ENCODE measurements at places on chromosomes 11 and 22. TPM values are rescaled to one million over a fixed set of nuclear protein-coding genes. Genes with fewer than 3 reads are reported as not detected.

DNA sequence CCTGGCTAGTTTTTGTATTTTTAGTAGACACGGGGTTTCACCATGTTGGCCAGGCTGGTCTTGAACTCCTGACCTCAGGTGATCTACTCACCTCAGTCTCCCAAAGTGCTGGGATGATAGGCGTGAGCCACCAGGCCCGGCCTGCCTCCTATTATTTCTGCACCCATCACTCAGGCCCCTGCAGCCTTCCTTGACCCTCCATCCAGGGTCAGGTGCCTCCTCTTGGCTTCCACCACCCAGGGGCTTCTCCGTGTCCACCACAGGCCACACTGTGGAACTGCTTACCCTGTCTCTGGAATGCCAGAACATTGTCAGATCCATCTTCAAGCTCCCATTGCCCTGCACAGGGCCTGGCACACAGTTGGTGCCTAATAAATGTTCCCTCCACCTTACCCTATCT, 75.4 kb upstream of the RTL6 start:
- DNase-seq = no peak

- DNase-seq = no peak
These were observed 79.3 kb upstream of the RAB1B start for GRCh38 chr11:66189031-66189745.

DNA sequence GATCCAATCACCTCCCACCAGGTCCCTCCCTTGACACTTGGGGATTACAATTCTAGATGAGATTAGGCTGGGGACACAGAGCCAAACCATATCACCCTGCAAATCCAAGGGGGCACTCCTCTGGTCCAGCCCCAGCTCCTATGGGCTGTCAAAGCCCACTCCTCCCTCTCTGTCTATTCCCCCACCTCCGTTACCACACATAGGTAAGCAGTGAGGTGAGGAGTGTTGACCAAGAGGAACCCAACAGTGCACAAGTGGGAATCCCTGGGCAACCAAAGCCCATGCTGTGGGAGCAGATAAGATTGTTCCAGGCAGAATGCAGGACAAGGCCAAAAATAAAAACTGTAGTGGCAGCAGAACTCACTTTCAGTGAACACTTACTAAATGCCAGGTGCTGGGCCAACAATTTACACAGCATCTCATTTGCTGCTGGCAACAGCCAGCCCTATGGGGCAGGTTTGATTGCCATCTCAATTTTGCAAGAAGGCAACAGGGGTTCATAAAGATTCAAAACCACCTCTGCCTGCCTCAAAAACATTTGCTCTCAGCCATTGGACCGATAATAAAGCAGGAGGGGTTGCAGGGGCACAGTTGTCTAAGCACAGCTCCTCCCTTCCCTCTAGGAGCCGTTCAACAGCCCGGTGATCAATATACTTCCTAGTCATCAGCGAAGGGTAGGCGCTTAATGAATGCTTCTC, 8.9 kb downstream of the SDF2L1 start:
- DNase-seq = no peak

DNA sequence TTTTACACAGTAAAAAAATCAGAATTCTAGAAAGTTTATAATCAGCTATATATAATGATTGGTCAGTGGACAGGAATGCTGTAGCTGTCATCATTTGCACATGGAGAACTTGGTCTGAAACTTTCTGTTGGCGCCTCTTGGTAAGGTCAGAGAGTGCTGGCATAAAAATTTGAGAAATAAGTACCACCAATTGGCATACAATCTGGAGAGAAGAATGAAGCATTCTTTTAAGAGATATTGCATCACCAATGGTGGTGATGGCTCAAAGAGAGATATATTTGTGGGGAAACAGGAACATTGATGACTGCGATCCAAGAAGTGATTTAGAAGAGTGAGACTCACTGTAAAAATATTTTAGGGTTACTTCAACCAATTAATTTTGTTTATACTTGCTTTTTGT, 19.8 kb upstream of the OOSP1 start:
- no peak for DNase-seq

- no peak for DNase-seq
These were observed 232.0 kb upstream of the GRIA4 start for GRCh38 chr11:105377870-105378269.

GRCh38 chr11:17098658-17099057, 21.2 kb upstream of the RPS13 start:
- no peak for DNase-seq

- no peak for DNase-seq
These were observed 14.4 kb downstream of the KCTD17 start for GRCh38 chr22:37065961-37066360.

GRCh38 chr11:11620921-11621572, 758 bp downstream of the GALNT18 start:
- DNase-seq = peak; percentile 76

DNA sequence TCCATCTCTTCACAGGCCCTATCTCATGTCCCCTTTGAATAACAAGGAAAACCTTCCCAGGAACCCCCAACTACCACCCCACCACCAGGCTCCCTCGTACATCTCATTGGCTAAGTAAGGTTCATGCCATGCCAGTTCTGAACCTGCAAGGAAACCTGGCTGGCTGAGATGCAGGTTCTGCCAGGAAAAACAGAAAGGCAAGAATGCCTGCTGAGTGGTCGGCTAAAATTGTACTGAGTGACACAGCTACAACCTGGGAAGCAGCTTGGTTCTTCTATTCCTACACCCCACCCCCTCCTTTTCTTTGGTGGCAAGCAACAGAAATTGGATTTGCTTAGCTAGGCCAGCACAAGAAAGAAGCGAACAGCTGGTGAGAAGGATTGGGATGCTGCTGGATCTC, 36.1 kb upstream of the TSPAN18 start:
- no peak for DNase-seq

DNA sequence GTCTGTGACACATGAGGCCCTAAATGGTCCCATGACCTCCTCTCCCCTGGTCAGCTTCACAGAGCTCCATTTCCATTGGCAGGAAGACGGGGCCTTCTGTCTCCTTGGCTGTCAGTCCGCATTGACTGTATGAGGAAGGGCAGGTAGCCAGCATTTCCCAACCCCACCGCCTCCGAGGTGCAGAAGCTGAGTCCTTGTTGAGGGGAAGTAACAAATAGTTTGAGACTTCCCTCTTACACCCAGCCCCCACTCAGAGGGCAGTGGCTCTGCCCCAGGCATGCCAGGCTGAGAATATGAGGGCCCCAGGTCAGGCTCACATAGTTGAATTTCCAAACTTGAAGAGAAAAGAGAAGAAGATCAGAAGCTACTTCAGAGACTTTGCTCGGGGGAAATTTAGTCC, 611.1 kb downstream of the BRD1 start:
- no peak for DNase-seq

DNA sequence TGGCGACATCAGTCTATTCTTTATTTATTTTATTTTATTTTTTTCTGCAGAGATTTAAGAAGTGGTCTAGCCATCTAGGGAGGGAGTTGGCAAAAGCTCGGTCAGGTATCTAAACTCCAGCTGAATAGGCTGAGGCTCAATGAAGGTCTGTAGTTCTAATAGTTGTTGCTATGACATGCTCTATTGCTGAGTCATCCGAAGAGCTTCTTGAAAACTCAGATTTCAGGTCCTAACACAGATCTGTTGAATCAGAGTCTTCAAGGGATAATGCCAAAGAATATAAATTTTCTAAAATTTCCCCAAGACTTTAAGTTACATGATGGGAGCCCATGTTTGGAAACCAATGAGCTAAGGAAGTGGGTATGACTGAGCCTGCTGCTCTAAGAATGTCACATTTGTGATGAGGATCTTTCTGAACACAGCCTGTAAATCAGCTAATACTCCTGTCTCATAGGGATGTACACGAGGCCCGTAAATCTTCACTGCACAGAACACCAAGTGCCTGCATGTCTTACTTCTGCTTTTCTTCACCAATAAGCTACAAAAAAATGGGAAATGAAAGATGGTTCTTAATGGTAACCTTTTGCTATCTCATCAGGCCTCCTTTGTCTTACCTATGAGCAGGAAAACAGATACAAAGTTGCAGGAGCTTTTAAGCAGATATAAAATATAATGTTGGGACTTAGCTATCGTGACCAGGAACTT, 901.4 kb upstream of the API5 start:
- DNase-seq = no peak

GRCh38 chr22:23815541-23816155, 23.2 kb downstream of the DERL3 start:
- no peak for DNase-seq

- DNase-seq = no peak
These were observed 131.1 kb downstream of the RASSF10 start for GRCh38 chr11:13140028-13140870.

- no peak for DNase-seq
These were observed 13.9 kb downstream of the OR5B3 start for GRCh38 chr11:58392746-58393145.

GRCh38 chr22:40463683-40464082, 93.3 kb downstream of the SGSM3 start:
- DNase-seq = no peak

DNA sequence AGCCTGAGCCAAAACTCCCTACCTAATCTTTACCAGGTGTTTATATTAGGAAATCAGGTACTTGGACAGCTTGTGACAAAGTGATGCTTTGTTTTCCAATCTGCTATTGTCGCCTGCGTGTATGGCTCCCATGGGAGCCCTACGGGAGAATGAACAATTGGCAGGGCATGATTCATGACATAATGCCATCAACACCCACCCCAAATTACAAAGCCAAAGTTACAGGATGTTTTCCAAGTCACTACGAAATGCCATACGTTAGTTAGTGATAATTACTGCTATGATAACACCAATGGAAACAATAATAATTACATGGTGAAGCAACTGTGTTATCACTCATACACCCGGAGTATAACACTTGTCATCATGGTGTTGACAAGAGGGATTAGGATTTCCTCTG, 226.4 kb downstream of the FAM181B start:
- no peak for DNase-seq

- DNase-seq = no peak
These were observed 27.9 kb upstream of the SUSD2 start for GRCh38 chr22:24153353-24153752.

- no peak for DNase-seq
These were observed 18.5 kb downstream of the RELT start for GRCh38 chr11:73394416-73395296.

GRCh38 chr11:63277345-63277943, 34.0 kb upstream of the SLC22A25 start:
- no peak for DNase-seq

GRCh38 chr11:88017666-88018065, 157.6 kb downstream of the RAB38 start:
- no peak for DNase-seq

- no peak for DNase-seq
These were observed 14.2 kb upstream of the CCDC89 start for GRCh38 chr11:85699957-85700741.

- DNase-seq = peak; percentile 85
These were observed 212.0 kb downstream of the CSNK2A3 start for GRCh38 chr11:11141065-11141464.

GRCh38 chr22:41526830-41527799, 17.2 kb downstream of the POLR3H start:
- DNase-seq = no peak

- DNase-seq = no peak
These were observed 232.4 kb downstream of the MIAT start for GRCh38 chr22:26889802-26890201.

DNA sequence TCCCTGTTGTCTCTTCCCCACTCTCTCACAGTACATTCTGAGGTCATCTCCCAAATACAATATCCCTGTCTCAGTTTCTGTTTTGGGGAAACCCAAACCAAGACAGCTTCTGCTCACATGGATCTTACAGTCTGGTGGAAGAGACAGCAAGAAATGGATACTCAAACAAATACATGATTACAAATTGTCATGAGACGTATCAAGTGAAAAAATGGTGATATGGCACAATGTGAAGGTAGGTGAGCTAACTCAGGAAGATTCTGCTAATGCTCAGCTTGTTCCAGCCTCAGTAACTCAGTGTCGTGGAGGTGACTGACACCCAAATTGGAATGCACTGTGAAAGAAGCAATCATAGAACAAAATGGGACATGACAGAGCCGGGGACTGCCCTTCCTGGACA, 68.3 kb downstream of the CHST1 start:
- DNase-seq = no peak

DNA sequence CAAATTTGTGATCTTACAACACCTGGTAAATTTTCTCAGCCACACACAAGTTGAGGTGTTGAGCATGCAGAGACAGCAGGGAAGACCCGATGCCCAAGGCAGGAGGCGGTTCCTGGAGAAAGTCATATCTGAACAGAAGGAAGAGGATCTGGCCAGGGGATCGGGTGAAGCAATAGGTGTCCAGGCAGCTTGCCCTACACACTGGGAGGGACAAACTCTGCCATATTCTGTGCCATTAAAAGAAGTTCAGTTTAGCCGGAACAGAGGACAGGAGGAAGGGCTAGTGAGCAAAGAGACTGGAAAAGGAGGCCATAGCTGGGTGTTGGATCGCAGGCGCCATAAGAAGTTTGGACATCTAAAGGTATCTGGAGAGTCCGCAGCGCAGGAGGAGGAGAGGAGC, 76.5 kb downstream of the TMPRSS5 start:
- DNase-seq = no peak

- no peak for DNase-seq
These were observed 20.7 kb downstream of the IFITM10 start for GRCh38 chr11:1729692-1730011.

DNA sequence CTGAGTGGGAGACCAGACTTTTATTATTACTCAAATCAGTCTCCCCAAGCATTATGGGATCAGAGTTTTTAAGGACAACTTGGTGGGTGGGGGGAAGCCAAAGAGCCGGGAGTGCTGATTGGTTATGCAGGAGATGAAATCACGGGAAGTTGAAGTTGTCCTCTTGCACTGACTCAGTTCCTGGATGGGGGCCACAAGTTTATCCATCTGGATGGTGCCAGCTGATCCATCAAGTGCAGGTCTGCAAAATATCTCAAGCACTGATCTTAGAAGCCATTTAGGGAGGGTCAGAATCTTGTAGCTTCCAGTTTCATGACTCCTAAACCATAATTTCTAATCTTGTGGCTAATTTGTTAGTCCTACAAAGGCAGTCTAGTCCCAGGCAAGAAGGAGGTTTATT, 53.5 kb upstream of the LMO1 start:
- DNase-seq = no peak

DNA sequence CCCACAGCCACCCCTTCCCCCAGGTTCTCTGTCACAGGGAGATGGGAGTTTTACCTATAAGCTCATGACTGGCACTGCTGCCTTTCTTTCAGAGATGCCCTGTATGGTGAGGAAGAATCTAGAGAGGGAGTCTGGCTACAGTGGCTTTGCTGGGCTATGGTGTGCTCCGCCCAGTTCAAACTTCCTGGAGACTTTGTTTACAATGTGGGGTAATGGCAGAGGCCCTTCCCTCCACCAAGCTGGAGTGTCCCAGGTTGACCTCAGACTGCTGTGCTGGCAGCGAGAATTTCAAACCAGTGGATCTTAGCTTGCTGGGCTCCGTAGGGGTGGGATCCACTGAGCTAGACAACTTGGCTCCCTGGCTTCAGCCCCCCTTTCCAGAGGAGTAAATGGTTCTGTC, 143.5 kb downstream of the MSANTD4 start:
- DNase-seq = no peak

GRCh38 chr22:20428496-20429253, 8.9 kb downstream of the SCARF2 start:
- DNase-seq = no peak

The MRGPRD gene
- 0.25 TPM for polyA plus RNA-seq

The FSHB gene
- polyA plus RNA-seq = not detected

The RASSF10 gene
- polyA plus RNA-seq = 0.41 TPM

The RAB39A gene
- polyA plus RNA-seq = 0.37 TPM

The ARVCF gene
- polyA plus RNA-seq = 60.7 TPM

The SOX10 gene
- polyA plus RNA-seq = 8.1 TPM

The C11orf42 gene
- polyA plus RNA-seq = 0.44 TPM

The CDK2AP2 gene
- 19.5 TPM for polyA plus RNA-seq

The OR8A1 gene
- 0.27 TPM for polyA plus RNA-seq

The AHNAK gene
- 203 TPM for polyA plus RNA-seq

The CEP126 gene
- 3.4 TPM for polyA plus RNA-seq

The TIMP3 gene
- 119 TPM for polyA plus RNA-seq
